ENCODE measurements at places on chromosomes 7 and 10.

GRCh38 chr7:55552320-55553023, 19.8 kb downstream of the VOPP1 start:
- DNase-seq = no peak

- no peak for DNase-seq
Measured at GRCh38 chr10:79182781-79183467, 114.2 kb downstream of the ZMIZ1 start.

DNA sequence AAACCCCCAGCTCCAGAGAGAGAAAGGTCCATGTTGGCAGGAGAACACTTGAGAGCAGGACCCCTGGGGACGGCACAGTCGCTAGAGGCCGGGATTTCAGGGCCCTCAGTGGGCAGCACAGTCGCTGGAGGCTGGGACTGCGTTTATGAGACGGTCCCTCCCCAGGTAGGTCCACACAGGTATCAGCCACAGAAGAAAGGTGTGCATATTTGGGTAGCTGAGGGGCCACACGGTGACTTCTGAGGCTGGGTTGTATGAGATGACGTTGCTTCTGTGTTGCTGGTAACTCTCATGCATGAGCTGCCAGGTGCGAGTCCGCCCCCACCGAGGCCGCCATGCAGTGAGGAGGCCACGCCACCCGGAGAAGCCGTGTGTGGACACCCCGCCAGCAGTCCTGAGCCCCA, 56.9 kb upstream of the PPP2R2D start:
- DNase-seq = peak; percentile 6

GRCh38 chr10:69629897-69630650, at the start of gene FAM241B:
Gene FAM241B (plus strand): TSS chr10:69630247. CDS start chr10:69631744, 1,497 bp downstream.
- DNase-seq = peak; percentile 86

DNA sequence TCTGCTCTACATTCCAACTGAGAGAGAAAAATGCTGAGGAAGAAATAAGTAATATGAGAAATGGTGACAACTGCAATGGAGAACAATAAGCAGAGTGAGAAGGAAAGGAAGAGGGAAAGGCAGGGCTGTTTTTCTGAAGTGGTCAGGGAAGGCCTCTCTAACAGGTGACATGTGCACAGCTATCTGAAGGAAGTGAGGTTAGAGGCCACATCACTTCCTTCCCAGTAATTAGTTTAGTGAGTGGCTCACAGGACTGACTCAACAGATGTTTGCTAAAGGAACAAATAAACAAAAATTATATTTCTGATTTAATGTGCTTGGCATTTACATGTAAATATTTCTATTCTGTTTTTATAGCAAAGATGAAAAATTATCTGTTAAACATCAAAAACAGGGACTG, 77.9 kb downstream of the ARHGAP21 start:
- DNase-seq = no peak

DNA sequence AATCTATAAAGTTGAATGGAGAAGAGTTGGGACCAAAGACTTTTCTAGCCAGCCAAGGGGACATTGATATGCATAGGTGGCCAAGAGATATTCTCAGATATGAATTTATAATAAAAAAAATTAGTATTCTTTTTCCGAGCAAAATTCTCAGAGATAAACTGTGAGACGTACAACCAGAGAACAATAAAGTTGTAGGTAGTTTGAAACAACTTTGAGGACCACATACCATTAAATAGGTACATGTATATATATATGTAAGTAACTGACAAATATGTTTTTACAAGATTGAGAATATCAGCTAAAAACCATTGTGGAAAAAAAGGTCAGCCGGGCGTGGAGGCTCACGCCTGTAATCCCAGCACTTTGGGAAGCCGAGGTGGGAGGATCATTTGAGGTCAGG, 56.5 kb downstream of the EXOC4 start:
- no peak for DNase-seq

- no peak for DNase-seq
Measured at GRCh38 chr7:56124981-56125380, 8.8 kb upstream of the NUPR2 start.

- no peak for DNase-seq
Measured at GRCh38 chr10:95211606-95212279, 17.7 kb downstream of the ACSM6 start.

DNA sequence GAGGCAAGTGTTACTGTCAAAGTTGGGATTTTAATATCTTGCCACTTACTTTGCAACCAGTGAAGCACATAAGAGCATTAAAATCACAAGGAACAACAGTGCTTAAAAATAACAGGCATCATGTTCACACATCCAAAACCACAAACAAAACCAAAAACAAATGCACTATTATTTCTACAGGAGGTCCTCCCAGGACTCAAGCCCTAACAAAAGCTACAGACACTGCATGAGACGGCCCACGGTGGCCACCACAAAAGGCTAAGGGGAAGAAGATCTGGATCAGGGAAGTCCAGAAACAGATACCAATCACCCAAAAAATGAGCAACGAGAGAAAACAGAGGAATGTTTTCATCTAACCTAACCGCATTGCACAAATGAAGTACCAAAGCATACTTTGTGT, 158.4 kb downstream of the ZMYND11 start:
- DNase-seq = no peak

DNA sequence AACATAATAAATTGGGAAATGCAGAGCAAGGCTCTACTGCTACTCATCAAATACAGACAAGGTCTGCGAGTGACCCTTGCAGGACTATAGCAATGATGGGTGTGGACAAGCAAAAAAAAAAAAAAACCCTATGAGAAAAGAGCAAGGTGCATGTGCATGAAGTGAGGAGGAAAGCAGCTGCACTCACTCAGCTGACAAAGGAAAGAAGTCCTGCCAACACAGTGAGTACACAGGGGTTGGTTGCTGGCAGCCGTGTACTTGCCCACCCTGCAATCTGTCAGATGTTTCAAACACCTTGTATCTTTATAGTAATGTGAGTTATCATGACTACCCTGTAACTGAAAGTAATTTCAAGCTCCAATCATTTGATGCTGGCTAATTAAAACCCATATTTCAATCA, 20.5 kb downstream of the CHCHD3 start:
- DNase-seq = no peak

GRCh38 chr10:96606946-96607345, 20.1 kb upstream of the TM9SF3 start:
- DNase-seq = no peak
